Daoy (cell line): ENCODE measurements at places on chromosomes 3 and 15.

- DNase-seq = no peak
Measured at GRCh38 chr15:78492872-78493271, 14.5 kb upstream of the HYKK start.

DNA sequence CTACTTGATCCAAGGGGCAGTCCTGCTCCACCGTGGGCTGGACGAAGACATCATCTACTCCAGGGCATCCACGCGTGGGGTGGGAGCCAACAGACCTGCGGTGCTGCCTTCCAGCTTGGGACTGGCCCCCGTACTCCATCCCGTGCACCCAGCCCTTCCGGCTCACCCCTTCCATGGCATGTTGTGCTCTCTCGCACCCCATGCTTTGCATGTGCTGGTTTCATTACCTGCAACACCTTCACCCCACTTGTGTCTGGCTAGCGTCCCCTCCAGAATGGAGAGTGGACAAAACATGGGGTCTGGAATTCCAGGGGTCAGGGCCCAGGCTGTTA lies 30.2 kb downstream of the SEMA7A start:
- no peak for DNase-seq

DNA sequence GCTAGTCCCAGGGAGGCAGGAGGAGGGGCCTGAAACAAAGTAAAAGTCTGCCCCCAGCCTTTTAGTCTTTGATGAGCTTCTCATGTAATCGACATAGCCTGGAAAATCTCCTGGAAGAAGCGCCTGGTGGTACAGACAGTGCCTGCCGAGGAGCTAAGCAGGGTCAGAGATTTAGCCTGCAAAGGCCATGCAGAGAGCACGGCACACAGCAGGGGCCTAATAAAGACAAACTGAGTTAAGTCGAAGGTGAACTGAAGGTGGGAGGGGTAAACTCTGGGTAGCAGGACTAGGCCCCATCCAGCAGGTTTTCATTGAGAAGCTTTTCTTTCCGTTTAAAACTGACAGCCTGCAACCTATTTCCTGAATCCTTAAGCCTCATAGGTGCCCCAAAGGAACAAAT lies 115.5 kb upstream of the ABHD17C start:
- no peak for DNase-seq

GRCh38 chr3:58535531-58536500 lies 1.2 kb downstream of the ACOX2 start:
- DNase-seq = peak; percentile 23

DNA sequence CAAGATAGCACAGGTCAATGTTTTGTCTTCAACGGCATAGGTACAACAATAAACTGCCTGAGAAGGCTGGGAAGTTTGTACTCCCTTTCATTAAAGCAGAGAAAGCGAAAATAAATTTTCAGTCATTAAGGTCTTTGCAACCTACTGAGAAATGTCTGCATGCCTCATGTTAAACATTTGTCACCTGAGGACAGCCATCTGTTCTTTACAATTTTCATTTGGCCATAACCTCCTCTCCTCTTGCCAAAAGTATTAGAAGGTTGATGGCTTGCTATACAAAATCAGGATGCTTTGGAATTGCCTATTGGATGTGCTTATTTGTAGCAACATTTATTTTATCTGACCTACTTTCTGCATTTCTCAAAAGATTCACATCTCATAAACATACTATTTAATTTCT lies 122.7 kb downstream of the GOLIM4 start:
- no peak for DNase-seq

- DNase-seq = no peak
Measured at GRCh38 chr3:195450731-195451229, 8.0 kb upstream of the ACAP2 start.

DNA sequence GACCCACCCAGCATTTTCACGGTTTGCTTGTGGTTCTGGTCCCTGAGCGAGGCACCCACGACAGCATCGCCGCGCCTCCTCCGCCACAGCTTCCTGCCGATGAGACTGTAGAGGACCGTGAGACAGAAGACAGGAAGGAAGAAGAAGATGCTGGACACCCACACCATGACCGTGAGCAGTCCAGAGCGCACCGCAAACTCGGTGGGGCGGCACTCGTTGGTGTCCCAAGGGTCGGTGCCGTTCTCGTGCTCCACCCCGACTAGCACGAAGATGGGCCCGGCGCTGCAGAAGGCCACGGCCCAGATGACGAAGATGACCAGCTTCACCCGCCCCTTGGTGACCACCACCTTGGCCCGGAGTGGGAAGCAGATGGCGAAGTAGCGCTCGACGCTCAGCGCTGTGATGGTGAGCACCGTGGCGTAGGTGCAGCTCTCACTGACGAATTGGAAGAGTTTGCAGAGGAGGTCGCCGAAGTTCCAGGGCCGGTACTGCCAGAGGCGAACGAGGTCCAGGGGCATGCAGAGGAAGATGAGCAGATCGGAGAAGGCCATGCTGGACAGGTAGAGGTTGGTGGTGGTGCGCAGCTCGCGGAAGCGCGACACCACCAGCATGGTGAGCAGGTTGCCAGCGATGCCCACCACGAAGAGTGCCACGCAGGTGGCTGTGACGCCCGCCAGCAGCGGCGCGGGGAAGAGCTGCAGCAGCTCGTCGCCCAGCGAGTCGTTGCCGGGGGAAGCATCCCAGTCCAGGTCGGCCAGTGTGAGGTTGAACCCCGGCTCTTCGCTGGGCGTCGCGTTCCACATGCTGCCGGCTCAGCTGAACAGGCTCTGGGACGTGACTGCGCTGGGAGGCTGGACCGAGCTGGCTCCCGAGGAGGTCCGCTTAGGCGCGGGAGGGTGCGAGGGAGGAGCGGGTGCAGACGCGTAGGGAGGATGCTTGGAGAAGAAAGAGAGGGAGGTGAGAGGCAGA lies at the start of gene GHSR:
Gene GHSR, minus strand, starts transcription at position 846 of the 969 bp plus-strand sequence. Its CDS starts 43 bp downstream, at position 803.
- no peak for DNase-seq

DNA sequence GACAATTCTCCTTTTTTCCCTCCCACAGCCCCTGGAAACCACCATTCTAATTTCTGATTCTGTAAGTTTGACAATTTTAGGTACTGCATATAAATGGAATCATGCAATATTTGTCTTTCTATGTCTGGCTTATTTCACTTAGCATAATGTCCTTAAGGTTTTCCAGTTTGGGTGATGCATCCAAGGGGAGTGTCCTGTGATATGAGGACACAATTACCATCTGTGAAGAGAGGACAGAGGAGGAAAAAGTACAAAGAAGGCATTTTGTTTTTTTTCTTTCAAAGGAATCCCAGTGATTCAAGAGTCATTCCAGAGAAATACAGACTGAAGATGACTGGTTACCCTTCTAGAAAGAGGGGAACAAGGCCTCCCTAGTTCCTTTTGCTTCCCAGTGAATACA lies 514.7 kb upstream of the TGFBR2 start:
- no peak for DNase-seq

DNA sequence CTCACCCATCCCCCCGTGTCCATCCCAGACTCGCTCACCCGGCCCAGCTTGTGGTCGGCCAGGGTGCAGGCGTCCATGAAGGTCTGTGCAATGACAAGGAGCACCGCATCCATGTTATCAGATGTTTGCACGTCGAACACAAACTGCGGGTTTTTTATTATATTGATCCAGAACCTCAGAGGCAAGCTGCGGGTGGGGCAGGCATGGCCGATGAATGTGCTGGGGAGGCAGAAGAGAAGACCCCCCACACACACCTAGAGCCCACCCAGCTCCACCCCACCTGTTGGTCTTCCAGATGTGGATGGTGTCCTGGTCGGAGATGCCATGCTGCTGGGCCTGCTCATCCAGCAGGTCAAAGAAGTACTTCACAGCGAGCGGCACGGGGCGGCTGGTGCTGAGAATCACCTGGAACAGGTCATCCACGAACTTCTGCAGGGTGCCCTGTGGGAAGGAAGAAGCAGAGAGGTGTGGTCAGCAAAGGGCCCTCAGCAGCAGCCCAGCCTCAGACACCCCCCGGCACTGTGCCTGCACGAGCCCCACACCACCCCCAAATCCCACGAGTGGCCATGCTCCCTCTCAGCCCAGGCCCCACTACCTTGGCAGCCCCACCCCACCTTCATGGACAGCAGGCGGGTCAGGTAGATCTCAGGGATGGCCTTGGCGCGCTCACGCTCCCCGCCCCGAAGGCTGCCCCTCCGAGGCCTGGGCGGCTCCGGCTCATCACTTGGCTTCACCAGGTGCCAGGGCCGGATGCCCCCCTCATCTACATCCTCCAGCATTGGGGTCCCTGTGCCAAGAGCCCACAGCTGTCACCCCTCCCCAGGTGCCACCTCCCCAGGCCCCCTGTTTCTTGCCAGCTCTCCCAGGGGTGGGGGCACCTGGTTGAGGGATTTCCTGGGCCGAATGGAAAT lies 20.3 kb downstream of the PLXNB1 start:
- DNase-seq = no peak

- peak; percentile 63 for DNase-seq
Measured at GRCh38 chr3:65672871-65673815, 365.6 kb downstream of the MAGI1 start.

DNA sequence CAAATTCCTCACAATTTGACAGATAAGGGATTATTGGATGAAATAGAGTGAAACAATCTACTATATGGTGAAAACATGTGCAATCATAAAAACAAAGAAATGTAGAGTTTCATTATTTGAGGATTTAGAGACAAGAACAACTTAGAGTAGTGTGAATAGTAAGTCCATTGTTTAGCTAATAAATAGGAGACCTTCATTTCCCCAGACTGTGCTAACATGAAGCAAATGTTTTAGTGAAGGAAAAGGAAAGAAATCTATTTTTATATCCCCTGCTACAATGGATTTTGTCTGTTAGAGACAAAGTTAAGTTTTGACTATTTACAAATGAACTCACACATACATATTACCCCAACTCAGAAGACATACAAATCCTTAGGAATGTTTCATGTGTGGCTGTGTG lies 77.8 kb downstream of the EFL1 start:
- DNase-seq = no peak

DNA sequence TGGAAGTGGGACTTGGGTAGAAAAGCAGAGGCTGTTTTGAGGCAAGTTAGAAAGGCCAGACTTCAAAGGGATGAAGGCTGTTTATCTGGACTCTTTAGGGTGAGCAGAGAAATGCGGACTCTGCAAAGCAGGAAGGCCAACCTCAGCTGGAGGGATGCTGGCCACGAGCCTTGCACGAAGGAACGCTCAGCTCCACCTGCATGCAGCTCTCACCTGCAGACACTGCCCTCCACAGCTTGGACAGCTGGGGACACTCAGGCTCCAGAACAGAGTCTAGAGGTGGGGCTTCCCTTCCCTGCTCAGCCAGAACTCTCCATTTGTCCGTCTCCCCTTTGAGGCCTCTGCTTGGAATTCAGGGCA lies 229.7 kb downstream of the ADAMTS17 start:
- no peak for DNase-seq

GRCh38 chr15:35583863-35584528 lies 38.0 kb upstream of the DPH6 start:
- no peak for DNase-seq

- DNase-seq = no peak
Measured at GRCh38 chr15:101293122-101293521, 1.9 kb downstream of the SNRPA1 start.

DNA sequence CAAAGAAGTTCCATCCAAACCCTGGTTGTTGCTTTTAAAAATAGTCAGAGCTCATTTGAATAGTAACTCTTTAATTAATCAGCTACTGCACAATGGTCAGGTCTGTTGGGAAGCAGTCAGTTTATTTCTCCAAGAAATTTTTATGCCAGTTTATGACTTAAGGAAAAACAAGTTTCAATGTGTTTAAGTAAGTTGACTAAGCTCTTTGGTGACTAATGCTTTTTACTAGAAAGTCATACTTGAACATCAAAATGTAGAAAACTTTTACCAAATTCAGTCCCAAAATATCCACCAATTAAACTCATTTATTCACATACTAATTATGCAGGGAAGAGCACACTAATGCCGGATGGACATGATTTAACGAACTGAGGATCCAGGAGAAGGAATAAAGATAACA lies 22.1 kb downstream of the PRICKLE2 start:
- DNase-seq = no peak

- no peak for DNase-seq
Measured at GRCh38 chr3:49734752-49735151, 11.0 kb upstream of the GMPPB start.

GRCh38 chr15:31472636-31473384 lies 146.2 kb downstream of the KLF13 start:
- peak; percentile 65 for DNase-seq

DNA sequence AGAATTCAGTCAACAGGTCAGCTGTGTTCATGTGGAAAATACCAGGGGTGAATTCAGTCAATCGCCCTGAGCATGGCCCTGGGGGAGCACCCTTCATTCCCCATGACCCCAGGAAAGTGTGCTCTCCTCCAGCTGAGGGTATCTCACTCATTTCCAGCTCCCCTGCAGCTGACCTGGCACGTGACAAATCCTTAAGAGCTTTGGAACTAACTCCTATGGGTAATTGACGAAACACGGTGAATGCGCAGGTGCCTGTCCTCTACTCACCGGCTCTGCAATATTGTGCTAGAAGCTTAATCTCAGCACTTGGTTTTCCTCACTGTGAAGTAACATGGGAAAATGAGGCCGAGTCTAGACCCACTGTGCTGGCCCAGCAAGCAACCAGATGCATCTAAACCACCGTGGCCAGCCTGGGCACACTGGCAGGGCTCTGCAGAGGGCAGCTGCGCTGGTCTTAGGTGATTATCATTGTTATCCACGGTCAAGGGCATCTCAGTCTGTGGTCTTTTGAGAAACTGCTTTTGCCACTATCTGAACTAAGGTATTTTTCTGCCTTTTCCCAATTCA lies 63.1 kb downstream of the SPSB4 start:
- no peak for DNase-seq

DNA sequence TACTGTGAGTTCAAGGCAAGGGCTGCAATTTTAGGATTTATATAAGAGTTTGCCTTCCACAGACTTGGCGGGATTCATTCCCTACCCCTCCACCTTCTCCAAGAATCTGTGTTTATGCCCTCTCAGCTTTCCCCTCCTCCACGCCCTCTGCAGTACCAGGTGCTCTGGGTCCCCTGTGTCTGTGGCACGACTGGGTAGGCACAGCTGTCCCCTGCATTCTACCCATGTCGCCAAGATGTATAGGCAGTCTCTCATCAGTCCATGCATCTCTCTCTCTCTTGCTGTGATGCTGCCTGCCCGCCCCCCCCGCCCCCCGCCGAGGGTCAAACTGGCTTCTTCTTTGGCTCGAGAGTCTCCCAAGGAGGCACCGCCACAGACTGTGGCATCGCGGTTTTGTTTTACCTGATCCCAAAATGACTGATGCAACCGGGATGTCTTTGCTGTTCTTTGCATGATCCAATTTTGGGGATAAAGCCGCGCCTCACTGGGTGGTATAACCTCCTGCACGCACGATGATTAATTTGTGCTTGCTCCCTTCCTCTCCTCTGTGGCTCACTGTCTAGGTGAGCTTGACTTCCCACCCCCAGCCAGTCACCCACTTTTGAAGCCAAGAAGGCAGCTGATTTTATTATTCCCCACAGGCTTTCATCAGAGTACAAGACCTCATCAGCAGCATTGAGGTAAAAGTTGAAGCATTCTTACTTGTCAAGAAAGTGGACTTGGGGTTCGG lies 43.7 kb downstream of the EFCAB12 start:
- no peak for DNase-seq

GRCh38 chr3:160464321-160464720 lies 14.7 kb upstream of the TRIM59 start:
- DNase-seq = no peak

GRCh38 chr3:147943265-147943945 lies 534.2 kb downstream of the ZIC1 start:
- DNase-seq = peak; percentile 86

- DNase-seq = no peak
Measured at GRCh38 chr3:31197941-31198340, 303.5 kb upstream of the GADL1 start.
